DMS153 (cell line): ENCODE measurements at places on chromosomes 11 and 22.

DNA sequence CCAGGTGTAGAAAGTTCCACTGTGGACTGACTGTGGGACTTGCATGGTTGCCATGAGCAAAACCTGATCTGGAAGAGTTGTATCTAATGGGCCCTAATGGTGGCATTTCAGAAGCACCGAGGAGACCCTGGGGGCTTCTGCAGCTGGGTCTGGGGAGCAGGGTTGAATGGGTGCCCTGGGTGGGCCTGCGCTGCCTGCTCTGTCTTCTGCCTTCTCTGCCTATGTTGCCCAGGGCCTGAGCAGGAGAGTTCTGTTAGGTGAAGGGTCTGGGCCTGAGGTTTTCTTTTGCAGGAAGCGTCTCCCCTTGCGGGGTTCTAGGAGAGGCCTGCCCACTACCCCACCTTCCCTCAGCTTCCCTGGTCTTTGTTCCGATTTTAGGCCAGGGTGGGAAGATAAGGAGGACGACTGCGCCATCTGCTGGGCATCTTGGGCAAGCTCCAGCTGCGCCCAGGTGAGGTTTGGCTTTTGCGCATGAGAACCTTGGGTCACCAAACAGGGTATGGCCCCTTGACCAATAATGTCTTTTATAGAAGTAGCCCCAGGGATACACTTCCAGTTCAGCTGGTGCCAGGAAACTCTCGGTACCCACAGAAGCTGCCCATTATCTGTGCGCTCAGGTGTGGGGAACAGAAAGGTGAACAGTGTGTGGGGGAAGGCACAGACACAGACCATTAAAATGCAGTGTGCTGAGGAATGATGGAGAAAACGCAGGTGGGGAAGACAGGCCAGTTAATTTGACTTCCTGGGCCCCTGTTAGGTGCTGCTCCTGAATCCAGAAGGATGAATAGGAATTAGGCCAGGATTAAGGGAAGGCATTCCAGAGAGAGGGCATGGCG is 23.2 kb downstream of the COMMD9 start:
- DNase-seq: peak; percentile 7

GRCh38 chr11:117095284-117096161 is 2.7 kb downstream of the SIK3 start:
- DNase-seq: peak; percentile 26

- no peak for DNase-seq
These were observed 9.5 kb downstream of the PDE3B start for GRCh38 chr11:14653090-14653489.

- DNase-seq: no peak
These were observed 7.3 kb downstream of the C11orf71 start for GRCh38 chr11:114392735-114393667.

DNA sequence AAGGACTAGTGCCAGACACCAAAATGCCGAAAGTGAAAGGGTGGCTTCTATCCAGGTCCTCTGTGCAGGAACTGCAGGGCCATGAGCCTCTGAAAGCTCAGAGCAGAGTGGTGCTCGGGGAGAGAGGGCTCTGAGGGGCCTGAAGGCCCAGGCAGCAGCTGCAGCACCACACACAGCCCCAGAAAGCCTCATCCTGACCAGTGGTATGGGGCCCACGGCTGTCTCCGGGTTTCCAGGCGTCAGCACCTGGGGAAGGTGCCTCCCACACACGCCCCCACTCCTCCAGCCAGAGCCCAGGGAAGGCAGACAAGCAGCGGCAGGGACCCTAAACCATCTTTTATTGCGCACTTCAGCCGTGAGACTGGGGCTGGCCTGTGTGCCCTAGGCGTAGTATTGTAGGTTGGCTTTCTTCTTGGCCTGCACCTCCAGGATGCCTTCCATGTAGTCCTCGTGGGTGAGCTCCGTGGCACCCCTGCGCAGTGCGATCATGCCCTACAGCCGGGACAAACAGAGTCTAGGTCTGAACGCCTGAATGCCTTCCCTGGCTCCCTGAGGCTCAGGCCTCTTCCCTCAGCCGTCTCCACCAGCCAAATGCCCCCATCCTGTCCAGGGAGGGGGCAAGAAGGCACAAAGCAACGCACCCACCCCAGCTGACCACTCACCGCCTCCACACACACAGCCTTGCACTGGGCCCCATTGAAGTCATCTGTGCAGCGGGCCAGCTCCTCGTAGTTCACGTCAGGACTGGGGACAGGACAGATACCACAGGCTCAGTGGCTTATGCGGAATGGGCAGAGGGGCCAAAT is 7.6 kb downstream of the PSMC3 start:
- DNase-seq: no peak

- no peak for DNase-seq
These were observed 8.0 kb downstream of the JAML start for GRCh38 chr11:118216621-118217481.

DNA sequence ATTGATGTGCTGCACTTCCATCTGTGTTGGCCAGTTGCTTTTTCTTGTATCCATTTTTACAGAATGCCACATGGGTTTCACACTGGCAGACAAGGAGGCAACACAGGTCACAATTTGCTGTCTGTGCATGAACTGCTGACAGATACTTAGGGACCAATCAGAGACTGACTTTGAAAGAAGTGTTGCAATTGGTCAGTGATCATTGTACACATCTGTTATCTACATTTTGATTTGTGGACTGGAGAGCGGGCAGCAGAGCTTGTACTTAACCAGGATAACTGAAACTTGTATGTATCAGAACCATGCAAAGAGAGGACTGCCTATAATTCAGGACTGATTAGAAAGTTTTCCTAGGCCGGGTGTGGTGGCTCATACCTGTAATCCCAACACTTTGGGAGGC is 21.8 kb downstream of the PRR5 start:
- DNase-seq: no peak

DNA sequence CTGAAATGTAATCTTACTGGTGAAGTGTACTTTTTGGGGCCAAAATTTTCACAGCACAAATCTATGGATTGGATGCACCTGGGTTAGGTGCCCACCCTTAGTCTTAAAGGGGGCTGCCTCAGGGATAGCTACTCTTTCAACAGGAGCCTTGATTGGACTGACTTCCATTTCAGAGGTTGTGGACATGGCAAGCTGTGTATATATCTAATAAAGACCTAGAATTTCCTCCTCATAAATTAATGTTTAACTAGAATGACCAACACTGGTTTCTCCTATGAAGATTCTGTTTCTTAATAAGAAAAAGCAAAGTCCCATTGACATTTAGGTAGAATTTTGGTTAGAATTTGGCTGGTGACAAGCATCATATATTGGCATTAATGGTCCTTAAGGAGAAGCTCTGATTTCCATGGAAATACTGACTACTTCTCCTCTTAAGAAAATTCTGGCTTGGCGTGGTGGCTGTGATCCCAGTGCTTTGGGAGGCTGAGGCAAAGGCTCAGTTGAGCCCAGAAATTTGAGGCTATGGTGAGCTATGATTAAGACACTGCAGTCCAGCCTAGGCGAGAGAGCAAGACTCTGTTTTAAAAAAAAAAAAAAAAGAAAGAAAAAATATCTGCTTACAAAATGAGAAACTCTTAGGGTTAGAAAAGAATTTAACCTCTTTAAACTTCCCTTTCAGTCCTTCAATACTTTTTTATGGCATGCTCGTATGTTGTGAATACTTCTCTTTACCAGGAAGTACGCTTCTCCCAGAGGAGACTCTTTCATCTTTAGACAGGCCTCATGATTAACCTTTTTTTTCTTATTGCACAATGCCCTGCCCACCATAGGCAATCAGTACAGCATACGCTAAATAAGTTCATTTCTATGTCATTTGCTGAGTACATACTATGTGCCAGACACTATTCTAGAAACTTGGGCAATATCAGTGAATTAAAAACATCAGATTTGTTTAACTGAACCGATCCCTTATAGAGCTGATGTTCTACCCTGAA is 77.2 kb downstream of the PRR5L start:
- DNase-seq: no peak

DNA sequence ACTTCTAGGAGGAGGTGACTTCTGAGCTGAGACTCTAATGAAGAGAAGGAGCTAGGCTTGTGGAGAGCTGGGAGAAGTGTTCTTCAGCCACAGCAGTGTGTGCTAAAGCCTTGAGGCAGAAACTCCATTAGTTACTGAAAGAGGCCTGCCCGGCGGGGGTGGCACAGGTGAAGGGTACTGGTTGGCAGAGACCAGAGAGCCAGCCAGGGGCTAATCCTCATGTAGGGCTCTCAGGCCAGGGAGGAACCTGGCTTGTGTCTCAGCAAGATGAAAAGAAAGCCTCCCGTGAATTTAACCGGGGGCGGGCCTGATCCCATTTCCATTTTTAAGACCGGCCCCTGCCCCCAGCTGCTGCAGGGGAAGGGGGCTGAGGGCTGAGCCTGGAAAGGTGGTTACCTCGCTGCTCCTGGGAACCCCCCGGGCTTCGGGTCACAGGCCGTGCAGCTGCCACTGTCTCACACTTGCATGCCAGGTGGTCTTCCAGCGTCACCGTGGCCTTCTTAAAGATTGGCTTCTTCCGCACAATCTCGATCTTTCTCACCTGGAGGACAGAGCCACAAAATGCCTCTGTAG is 15.0 kb downstream of the PDGFB start:
- DNase-seq: no peak

DNA sequence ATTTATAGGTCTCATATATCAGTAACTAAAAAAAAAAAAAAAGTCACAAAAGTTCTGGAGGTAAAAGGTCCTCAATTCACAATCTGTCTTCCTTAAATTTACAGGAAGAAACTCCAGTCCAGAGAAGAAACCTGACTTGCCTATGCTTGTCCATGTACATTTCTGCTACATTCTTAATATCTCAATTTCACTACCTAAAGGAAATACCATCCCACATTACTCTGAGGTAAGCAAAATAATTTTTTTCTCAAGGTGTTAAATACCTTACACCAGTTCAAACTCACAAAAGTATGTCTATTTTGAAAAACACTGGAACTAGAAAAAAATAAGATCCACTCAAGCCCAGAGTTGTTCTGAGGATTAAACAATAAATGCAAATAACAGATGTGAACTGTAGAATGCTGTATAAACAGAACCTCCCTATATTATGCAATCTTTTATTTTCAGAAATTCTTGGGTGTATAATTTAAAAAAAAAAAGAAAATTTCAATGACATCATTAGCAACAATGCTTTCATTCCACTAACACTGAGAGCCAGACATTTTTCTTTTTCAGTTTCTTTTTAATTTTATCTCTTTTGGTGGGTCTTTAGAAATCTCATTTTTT is 49.9 kb upstream of the GDPD4 start:
- no peak for DNase-seq

DNA sequence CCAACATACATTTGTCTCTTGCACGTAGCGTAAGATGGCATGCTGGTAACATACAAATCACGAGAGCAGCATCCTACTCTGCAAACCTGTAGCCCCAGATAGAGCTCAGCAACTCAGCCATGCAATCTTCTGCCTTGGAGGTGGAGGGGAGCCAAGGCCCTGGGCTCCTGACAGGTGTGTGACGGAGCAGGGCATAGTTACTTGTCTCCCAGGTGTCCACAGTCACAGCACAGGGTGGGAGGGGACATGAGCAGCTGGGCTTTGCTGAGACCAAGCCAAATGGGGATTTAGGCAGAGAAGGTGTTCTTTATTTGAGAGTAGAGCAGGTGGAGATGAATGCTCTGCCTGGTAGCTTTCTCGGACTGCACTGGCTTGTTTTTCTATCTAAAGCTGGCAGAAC is 111.7 kb downstream of the TEAD1 start:
- peak; percentile 66 for DNase-seq

- no peak for DNase-seq
These were observed 49.3 kb downstream of the ATXN10 start for GRCh38 chr22:45720839-45721378.

- no peak for DNase-seq
These were observed 7.6 kb upstream of the CTR9 start for GRCh38 chr11:10743354-10744000.

GRCh38 chr11:96132437-96132836 is 208.5 kb upstream of the MTMR2 start:
- DNase-seq: no peak

DNA sequence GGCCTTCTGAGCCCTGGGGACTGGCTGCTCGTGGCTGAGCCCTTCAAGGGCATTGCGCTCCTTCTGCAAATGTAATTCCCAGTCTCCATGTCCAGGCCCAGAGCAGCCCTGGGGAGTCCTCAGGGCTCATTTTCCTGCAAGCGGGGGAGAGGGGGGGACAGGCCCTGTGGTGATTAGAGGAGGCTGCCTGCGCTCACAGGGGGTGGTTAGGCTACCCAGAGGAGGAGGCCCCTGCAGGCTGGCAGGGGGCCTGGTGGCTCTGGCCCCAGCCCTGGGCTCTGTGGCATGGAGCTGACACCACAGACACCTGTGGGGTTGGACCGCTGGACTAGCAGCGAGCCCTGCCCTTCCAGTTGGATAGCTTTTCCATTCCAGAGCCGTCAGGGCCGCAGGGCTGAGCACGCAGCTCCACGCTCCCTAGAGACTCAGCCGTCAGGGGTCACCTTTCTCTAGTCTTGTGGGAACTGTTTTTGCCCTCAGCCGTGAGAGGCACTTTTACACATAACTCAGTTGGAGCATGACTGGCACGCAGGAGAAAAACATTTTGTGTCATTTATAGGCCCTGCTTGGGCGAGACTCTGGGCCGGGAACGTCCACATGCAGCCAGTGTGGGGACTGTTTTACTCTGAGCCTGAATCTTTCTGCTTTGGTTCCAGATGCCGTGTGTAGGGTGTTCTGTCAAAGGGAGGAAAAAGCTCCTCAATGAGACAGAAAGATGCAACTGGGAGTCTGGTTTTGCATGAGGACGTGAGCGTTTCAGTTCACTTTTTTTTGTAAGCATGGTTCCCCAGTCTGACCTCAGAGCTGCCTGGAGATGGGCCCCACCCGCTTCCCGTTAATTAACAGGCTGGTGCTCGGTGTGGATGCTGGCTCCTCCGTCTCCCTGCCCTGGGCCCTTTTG is 58.1 kb downstream of the LRP5 start:
- DNase-seq: no peak

- DNase-seq: peak; percentile 20
These were observed 4.7 kb downstream of the C11orf87 start for GRCh38 chr11:109426442-109427240.

- DNase-seq: no peak
These were observed 29.8 kb upstream of the TMEM41B start for GRCh38 chr11:9344061-9344680.

GRCh38 chr11:503179-503981 is 3.7 kb downstream of the RNH1 start:
- no peak for DNase-seq

DNA sequence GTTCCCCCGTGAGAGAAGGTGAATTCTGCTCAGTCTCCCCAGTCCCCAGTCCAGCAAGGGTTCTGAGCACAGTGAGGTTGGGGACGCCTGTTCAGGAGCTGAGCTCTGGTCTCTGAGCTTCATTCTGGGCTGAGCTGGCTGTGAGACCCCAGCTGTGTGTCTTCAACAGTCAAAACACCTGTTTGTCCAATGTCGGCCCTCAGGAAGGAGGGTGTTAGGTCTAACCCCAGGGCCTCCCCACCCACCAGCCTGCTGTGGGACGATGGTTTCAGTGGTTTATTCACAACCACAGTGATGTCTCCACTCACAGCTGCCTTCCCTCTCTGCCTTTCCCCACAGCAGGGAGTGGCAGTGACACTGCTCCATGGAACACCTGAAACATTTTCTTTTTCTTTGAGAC is 1282.9 kb downstream of the TBC1D22A start:
- DNase-seq: no peak

DNA sequence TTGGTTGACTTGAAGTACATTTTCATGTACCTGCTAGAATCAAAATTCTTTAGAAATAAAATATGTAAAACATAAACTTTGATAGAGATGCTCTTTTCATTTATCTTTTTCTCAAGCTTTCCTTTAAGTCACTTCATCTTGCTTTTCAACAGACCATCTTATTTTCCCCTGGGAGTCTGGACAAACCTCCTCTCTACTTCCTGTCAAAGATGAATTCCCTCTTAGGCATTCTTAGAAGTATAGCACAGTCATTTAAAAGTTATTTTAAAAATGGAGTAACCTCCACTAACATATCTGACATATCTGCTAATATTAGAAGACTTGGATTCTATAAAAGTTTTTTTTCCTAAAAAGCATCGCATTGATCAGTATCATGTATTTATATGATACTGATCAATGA is 84.8 kb upstream of the PAX6 start:
- DNase-seq: no peak
